ENCODE measurements at places on chromosomes 3 and 15. TPM values are rescaled to one million over a fixed set of nuclear protein-coding genes. Genes with fewer than 3 reads are reported as not detected.

- DNase-seq = no peak
Measured at GRCh38 chr3:4994823-4995499, 15.7 kb downstream of the BHLHE40 start.

DNA sequence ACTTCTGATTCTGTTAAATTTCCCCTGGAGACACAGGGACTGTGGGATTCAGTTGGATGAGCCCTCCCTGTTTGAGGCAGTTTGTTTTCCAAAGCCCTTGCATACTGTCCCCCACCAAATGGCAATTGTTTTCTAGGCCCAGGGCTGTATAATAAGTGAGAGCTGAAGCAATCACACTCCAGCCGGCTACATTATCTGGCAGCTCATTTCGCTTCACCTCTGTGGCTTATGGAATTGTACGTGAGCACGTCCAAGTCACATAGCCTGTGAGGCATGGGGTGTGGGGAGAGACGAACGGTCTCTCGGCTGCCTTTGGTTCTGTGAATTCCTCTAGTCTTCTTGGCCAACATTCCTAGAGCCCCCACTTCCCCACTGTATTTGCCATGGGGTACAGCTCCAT lies 10.7 kb downstream of the RBP2 start:
- no peak for DNase-seq

GRCh38 chr3:9185701-9186100 lies 63.7 kb downstream of the SRGAP3 start:
- no peak for DNase-seq

GRCh38 chr3:170128977-170129431 lies 52.5 kb downstream of the PHC3 start:
- no peak for DNase-seq

DNA sequence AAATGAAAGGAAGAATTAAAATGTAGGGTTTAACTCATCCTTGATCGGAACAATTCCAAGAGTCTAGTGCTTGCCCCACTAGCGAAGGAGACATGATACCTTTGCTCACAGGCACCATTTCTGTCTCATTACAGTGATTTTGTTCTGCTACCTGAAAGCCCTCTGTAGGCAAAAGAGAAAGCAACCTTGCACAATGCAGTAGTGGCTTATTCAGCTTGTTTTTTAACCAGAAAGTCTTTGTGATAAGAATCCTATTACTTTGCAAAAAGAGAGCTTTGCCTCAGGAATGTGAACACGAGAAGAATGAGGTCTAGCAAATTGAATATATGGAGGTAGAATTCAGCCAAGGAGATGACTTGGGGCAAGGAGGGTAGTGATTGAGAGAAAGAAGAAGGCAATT lies 684.4 kb downstream of the GRM7 start:
- DNase-seq = no peak

- no peak for DNase-seq
Measured at GRCh38 chr15:66163553-66163952, 90.0 kb downstream of the MEGF11 start.

DNA sequence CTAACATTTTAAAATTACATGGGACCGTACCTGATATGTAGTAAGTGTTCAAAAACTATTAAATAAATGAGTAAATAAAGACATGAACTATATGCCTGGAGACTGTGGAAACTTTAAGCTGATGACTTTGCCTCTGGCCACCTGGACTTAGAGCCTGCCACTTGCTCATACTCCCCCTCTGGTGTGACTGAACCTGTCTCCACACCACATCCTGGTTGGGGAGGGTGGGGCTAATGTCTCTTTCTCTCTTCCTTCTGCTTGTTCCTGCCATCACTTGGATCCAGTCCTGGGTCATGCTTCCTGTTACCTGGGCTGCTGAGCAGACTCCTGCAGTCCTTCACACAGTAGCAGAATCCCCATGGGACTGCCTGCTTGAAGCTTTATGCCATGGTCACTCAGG lies 8.2 kb upstream of the TMEM158 start:
- DNase-seq = no peak

GRCh38 chr3:179801856-179802255 lies 149.0 kb downstream of the USP13 start:
- no peak for DNase-seq

DNA sequence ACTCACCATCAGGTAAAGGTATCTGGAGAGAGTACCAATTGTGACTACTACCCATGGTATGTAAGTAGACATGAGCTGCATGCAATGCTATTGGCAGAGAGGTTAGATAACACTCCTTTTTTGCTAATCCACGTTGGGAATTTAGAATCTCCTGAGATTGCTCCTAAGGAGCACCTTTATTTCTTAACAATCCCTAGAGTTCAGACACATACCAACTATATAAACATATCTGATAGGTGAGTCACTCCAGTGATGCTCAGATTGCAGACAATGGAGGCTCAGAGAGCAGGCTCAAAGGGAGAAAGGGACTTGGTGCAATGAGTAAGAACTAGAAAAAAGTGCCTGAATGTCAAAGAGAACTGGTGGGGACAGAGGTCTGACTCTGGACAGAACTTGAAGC lies 47.0 kb upstream of the LRRFIP2 start:
- no peak for DNase-seq

- DNase-seq = no peak
Measured at GRCh38 chr15:70258369-70259027, 160.8 kb upstream of the TLE3 start.

DNA sequence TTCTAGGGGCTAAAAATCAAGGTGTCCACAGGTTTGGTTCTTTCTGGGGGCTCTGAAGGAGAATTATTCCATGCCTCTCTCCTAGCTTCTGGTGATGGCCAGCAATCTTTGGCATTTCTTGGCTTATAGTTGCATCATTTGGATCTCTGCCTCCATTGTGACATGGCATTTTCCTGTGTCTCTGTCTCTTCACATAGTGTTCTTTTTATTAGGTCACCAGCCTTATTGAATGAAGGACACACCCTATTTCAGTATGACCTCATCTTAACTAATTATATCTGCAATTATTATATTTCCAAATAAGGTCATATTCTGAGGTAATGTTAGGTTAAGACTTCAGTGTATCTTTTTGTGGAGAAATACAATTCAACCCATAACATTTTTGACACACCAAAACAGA lies 3.2 kb upstream of the GBE1 start:
- DNase-seq = no peak

GRCh38 chr15:100951965-100952364 lies 32.8 kb downstream of the LRRK1 start:
- DNase-seq = no peak

- peak; percentile 23 for DNase-seq
Measured at GRCh38 chr3:192063570-192063969, 602.6 kb downstream of the PYDC2 start.

DNA sequence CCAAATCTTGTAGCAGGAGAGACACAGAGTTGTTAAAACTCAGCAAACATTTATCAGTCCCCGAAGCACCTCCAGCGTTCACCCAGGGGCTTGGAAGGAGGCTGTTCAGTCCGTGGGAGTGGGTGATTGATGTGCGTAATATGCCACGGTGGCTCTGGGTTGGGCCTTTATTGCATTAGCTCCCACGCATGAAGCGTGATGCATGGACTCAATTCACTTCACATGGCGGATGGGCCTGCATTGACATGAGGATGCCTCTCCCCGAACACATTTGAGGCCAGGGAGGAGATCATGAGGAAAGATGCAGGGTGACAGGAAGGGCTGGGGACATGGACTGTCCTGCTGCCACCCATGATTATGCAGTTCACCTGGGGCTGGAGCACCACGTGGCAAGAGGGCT lies 126.5 kb downstream of the FAM43A start:
- DNase-seq = no peak

DNA sequence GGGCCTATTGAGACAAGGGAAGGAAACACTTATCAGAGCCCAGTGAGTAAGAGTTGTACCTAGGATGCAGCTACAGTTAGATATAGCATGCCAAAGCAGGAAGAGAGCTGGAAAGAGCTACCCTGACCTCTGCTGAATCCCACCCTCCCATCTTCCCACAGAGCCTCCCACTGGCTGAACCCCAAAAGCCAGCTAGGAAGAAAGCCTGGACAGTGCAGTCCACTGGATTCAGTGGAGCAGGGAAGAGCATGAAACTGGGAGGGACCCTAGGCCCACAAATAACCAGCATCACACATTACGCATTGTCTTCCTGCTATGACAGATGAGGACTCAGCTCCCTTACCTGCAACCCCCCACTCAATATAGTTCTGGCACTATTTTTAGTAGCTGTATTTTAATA lies 81.5 kb upstream of the AKAP13 start:
- DNase-seq = no peak

GRCh38 chr3:186746008-186746407 lies 28.8 kb downstream of the KNG1 start:
- no peak for DNase-seq

- no peak for DNase-seq
Measured at GRCh38 chr15:89835176-89835564, 20.5 kb upstream of the ANPEP start.

DNA sequence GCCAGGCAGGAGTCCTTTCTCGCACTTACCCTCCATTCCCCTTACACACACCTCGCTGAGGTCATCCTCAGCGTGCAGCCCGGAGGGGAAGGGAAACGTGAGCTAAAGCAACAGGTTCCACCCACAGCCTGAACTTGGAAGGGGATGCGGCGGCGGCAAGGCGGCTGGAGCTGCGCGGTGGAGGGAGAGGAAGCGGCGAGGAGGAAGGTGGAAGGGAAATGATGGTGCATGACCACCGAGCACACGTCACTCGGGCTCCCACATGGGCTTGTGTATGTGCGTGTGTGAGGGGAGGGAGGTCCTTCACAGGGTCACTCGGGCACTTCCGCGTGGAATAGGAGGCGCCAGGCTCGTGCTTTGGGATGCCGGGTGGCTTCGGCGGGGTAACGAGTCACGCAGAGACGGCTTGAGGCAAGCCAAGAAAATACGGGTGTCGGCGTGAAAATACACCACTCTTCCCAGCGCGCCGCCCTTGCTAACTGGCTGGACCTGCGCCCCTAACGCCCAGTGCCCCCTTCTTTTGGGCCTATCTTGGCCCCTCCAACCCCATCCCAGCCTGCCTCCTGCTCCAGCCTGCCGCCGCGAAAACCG lies 225.5 kb upstream of the IL12A start:
- no peak for DNase-seq

DNA sequence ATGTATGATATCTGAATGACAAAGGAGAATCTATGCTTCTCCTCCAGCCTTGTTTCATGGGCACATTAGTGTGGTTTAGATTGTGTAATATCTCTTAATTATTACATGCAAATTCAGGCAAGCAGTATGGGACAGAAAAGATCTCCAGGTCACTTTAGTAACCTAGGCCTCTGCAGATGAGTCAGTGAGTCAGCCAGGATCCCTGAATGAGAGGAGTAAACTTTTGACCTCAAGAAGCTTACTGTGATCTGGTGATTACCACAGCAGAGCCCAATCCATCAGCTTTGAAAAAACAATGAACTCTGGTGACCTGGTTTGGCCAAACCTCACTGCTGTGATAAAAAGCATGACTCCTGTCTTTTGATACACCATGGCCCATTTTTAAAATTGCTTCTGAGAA lies 107.8 kb downstream of the LRRN1 start:
- no peak for DNase-seq

GRCh38 chr15:67383899-67384298 lies 129.3 kb downstream of the IQCH start:
- DNase-seq = no peak

DNA sequence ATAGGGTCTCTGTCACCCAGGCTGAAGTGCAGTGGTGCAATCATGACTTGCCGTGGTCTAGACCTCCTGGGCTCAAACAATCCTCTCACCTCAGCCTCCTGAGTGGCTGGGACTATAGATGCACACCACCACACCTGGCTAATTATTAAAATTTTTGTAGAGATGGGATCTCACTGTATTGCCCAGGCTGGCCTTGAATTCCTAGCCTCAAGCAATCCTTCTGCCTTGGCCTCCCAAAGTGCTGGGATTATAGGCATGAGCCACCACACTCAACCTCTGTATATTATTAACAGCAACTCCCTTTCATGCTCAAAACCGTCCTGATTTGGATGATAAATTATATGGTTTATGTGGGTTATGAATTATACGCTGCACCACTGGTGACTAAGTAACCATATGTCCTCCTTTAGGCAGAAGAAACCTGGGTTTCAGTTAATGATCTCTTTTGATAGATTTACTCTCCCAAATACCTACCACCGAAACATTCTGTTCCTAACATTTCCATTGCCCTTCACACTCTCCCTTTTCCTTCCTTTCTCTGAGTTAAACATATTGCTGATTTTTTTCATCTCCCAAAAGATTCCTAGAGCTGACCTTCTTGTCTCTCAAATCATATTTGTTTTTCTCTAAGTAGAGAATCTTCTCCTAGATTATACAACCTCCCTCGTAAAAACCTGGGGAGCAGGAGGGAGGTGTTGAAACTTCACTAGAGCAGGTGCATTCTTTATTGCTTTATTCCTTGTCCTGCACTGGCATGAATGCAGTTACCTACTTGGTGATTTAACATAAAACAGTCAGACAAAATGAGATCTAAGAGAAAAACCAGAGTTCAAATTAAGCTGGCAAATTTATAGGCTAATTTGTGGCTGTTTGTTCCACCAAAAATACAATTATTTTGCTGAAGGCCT lies 32.9 kb downstream of the PCYT1A start:
- DNase-seq = no peak

DNA sequence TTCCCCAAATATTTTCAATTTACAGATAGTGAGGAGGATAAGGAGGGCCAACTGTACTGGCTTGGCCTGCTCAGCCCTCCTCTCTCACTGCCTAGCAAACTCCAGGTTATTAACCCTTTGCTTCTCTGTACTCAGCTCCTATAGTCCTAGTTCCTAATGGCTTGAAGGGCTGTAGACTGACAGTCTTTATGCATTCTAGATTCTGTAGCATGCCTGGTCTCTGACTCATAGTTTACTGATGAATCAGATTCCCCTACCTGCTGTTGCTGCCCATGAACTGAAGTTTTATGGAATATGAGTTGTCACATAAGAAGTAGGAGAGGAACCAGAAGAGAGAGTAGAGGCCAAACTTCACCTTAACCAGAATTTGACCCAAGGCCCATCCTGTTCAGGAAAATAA lies 27.1 kb upstream of the MAP3K13 start:
- no peak for DNase-seq

MCF2L2 gene
- 1.8 TPM for total RNA-seq

SPINK8 gene
- total RNA-seq = not detected

MINDY2 gene
- 6.2 TPM for total RNA-seq

ZNF660 gene
- 5.2 TPM for total RNA-seq

GABRG3 gene
- total RNA-seq = not detected

NLGN1 gene
- not detected for total RNA-seq

STRA6 gene
- not detected for total RNA-seq

VGLL3 gene
- total RNA-seq = not detected

MAPKAPK3 gene
- 18.2 TPM for total RNA-seq

C2CD4B gene
- not detected for total RNA-seq

TMED3 gene
- total RNA-seq = 25.0 TPM

CHL1 gene
- 7.4 TPM for total RNA-seq

Measured in activated B cell treated with CpG ODN at 0.5 μM for 24 hours (primary cell).